CD4-positive, alpha-beta T cell treated with Interferon alpha-2 for 1 hour (primary cell): ENCODE measurements at places on chromosomes 1 and 21.
A peak's percentile ranks its signal among the peaks of the same experiment; 100 is the strongest.

GRCh38 chr1:56081736-56082135, 497.6 kb downstream of the PLPP3 start:
- DNase-seq: no peak

DNA sequence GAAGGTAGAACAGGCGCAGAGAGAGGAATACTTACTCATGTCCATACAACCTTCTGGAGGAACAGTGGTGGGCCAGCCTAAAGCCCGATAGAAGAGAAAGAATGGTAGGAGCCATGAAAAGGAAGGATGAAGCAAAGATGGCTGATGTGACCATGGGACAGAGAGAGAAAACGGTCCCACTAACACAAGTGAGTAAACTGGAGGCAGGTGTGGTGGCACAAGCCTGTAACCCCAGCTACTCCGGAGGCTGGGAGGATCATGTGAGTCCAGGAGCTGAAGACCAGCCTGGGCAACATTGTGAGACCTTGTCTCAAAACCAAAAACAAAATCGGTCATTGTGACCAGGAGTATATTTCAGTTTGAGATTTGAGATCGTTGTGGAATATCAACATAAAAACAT, 49.4 kb downstream of the C1orf198 start:
- DNase-seq: no peak

DNA sequence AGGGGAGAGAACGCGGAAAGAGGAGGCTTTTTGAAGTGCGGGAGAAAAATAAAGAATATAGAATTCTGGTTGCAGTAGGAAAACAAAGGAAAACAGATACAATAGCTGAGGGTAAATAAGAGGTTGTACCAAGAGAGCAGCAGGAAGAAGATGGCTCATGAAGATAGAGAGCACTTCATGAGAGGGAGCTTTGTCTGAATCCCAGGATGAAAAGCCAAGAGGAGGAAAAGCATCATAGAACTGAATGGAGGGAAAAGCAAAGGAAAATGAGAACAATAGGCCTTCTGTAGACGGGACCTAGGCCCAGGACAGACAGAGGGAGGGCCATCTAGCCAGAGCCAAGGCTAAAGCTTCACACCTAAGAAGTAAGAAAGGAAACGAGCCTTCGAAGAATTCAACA, 49.5 kb downstream of the ATP6V1G3 start:
- DNase-seq: no peak

DNA sequence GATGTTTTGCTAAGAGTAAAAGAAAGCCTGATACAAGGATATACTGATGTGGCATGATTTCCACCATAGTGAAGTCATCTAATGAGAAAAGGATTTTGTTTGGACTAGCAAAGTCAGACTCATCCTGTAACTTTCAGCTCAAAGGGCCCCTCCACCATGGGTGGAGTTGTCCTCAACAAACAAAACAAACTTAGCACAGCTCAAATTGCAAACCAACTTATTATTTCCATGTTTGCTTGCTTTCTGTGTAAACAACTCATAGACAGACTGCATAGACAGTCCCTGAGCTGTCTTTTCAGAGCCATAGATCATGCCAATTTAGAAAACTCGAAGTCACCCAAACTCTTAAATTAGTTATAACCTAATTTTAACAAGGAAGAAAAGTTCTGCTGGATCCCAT, 69.4 kb upstream of the VAV3 start:
- DNase-seq: no peak

DNA sequence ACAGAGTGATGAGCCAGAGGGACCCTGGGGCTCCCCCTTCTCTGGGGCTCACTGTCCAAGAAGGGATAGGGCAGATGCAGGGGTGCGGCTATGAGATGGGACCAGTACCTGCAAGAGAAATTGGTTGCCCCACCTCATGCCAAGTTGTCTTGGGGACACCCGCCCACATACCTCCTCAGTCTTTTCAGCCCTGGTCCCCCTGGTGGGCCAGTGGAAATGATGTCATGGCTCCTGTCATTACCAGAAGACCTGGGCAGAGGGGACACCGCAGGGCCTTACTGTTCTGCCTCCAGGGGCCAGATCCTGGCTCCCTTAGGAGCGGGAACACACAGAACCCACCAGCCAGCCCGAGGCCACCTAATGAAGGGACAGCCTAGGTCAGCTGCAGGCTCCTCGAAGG, 63.2 kb downstream of the CDK18 start:
- DNase-seq: no peak

DNA sequence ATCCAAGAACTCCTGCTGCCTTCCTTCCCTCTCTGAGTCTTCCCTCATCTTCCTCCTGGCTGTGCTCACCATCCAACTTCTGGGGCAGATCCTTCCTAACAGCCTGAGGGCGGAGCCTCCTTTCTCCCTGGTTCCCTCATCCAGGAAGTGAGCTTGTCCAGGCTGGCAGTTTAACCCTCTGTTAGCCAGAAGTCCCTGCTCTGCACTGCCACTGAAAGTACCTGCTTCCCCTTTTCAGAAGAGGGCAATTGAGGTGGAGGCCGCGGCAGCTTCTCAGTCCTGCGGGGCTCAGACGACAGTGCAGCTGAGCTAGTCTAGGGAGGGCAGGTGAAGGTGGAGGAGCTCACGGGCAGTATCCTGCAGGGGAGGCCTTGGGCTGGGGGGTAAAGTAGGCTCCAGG, 149.1 kb downstream of the FCRL5 start:
- peak; percentile 16 for DNase-seq

- DNase-seq: no peak
Observed at GRCh38 chr21:27422435-27422834, 455.5 kb upstream of the ADAMTS5 start.

GRCh38 chr1:92708368-92708950, 76.4 kb downstream of the EVI5 start:
- no peak for DNase-seq

DNA sequence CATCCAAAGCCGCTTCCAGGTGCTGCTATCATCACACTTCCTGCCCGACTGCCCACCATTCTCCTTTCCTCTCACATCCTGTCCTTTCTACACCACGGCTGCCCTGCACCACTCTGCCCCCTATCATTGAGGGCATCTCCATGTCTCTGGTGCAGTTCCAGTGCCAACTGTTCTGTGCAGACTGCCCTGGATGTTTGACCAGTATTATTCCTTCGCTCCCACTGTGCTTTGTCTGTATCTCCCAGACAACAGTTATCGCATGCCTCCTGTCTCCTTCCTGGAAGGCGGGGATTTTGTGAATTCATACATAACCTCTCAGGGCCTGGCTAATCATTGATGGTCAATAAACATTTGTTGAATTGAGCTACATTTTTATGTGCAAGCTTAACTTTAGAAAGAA, 63.6 kb upstream of the GNG12 start:
- DNase-seq: no peak

DNA sequence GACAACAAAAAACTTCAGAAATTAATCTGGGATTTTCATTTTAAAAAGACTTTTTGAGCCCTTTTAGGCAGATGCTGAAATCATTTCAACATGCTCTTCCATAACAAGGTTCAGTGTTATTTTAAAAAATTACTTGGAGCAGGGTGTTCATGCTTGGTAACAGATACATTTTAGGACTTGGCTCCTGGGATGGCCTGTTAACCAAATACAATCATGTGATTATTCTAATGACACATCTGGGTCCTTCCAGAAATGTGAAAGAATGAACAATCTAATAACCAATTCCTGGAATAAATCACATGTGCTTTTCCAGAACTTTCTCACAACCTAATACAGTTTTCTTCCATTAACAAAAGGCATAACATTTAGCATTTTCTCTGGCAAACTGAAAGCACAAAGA, 379.8 kb upstream of the RUNX1 start:
- no peak for DNase-seq

GRCh38 chr1:156860113-156860627, 495 bp upstream of the NTRK1 start:
- DNase-seq: peak; percentile 65

- no peak for DNase-seq
Observed at GRCh38 chr1:234875953-234876855, 252.4 kb downstream of the TOMM20 start.

GRCh38 chr1:241672301-241672700, 20.2 kb downstream of the WDR64 start:
- no peak for DNase-seq

DNA sequence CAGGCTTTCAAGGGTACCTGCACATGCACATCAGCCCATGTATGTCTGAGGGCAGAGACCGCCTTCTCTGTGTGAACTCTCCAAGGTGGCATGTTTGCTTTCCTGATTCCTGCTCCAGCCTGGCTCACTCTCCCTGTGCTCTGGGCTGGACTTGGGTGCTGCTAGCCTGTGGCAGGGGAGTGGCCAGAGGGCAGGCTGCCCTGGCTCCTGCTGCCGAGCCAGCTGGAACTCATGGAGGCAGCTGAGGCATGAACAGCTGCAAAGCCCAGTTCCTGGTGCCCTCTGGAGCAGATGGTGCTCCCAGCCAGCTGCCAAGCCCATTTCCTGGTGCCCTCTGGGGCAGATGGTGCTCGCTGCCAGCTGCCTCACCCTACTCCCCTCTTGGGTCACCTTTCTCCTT, 7.6 kb downstream of the UBL4B start:
- DNase-seq: no peak

DNA sequence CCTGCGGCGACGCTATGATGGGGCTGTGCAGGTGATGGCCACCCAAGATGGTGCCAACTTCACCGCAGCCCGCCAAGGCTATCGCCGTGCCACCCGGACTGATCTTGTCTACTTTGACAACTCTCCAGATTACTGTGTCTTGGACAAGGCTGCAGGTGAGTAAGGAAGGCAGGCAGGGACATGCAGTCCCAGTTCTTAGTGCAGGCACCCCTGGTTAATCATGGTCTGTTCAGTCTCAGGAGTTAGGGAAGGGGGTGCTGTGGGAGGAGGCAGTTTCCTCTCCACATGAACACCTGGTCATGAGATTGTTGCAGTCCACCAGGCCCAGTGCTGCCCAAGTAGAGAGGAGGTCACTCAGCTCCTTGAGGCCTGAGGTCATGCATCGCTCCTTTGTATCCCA, 8.5 kb downstream of the WNT2B start:
- no peak for DNase-seq

DNA sequence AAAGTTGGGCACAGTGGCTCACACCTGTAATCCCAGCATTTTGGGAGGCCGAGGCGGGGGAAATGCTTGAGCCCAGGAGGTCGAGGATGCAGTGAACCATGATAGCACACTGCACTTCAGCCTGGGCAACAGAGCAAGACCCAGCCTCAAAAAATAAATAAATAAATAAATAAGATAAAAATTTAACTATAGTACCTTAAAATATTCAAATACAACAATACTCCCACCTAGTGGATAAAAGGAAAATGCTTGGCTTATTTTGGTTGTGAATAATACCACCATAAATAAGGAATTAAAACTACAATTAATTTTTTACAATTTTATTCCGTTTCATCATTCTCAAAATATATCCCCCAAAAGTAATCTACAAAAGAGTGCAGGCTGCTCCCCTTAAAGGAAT, 8.1 kb downstream of the PSMG1 start:
- DNase-seq: no peak

- DNase-seq: no peak
Observed at GRCh38 chr1:111392042-111392441, 35.5 kb downstream of the OVGP1 start.

GRCh38 chr1:206557636-206558473, 50.5 kb downstream of the RASSF5 start:
- DNase-seq: peak; percentile 53

- no peak for DNase-seq
Observed at GRCh38 chr21:45572783-45573451, 30.7 kb upstream of the SLC19A1 start.

DNA sequence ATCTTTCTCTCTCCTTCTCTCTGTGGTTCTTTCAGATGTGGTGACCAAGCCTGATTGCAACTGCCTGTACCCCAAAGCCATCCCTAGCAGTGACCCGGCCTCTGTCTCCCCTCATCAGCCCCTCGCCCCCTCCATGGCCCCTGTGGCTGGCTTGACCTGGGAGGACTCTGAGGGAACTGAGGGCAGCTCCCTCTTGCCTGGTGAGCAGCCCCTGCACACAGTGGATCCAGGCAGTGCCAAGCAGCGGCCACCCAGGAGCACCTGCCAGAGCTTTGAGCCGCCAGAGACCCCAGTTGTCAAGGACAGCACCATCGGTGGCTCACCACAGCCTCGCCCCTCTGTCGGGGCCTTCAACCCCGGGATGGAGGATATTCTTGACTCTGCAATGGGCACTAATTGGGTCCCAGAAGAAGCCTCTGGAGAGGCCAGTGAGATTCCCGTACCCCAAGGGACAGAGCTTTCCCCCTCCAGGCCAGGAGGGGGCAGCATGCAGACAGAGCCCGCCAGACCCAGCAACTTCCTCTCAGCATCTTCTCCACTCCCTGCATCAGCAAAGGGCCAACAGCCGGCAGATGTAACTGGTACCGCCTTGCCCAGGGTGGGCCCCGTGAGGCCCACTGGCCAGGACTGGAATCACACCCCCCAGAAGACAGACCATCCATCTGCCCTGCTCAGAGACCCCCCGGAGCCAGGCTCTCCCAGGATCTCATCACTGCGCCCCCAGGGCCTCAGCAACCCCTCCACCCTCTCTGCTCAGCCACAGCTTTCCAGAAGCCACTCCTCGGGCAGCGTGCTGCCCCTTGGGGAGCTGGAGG, 12.7 kb downstream of the CSF1 start:
- DNase-seq: no peak

DNA sequence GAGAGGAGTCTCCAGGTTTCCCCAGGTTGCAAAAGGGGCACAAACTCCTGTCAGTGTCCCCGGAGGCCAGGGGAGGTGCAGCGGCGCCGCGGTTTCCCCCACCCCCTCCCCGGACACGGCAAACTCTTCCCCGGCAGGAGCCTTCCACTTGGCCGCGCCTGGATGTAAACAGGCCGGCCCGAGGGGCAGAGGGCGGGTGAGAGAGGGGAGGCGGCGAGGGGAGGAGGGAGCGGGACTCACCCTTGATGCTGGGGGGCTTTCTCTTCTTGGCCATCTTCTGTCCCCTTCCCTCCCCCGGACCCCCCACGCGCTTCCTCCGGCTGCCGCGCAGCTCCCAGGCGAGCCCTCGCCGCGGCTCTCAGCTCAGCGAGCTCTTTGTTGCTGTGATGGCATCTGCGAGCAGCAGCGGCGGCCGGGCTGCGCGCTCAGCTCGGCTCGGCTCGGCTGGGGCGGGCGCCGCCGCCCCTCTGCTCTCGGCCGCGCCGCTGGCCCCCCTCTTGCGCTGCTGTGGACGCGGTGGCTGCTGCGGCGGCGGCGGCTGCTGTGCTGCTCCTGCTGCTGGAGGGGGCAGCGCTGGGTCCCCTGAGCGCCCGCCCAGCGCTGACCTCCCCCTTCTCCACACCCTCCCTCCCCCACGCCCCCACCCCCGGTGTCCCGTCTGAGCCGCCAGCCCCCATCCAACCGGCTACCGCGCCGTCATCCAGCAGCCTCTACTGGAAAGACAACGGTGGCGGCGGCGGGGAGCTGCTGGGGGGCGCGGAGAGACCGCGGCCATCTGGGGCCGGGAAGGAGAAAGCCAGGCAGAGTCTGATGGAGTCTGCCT, 4.9 kb upstream of the SLC44A5 start:
- DNase-seq: no peak

GRCh38 chr1:51776408-51776807, 102.1 kb downstream of the NRDC start:
- DNase-seq: no peak
